ENCODE measurements at places on chromosomes 12 and 14.

GRCh38 chr12:22275843-22276242 lies 58.7 kb downstream of the ST8SIA1 start:
- DNase-seq, result no peak

- DNase-seq, result no peak
These were observed 7.7 kb downstream of the GNPTAB start for GRCh38 chr12:101823039-101823438.

DNA sequence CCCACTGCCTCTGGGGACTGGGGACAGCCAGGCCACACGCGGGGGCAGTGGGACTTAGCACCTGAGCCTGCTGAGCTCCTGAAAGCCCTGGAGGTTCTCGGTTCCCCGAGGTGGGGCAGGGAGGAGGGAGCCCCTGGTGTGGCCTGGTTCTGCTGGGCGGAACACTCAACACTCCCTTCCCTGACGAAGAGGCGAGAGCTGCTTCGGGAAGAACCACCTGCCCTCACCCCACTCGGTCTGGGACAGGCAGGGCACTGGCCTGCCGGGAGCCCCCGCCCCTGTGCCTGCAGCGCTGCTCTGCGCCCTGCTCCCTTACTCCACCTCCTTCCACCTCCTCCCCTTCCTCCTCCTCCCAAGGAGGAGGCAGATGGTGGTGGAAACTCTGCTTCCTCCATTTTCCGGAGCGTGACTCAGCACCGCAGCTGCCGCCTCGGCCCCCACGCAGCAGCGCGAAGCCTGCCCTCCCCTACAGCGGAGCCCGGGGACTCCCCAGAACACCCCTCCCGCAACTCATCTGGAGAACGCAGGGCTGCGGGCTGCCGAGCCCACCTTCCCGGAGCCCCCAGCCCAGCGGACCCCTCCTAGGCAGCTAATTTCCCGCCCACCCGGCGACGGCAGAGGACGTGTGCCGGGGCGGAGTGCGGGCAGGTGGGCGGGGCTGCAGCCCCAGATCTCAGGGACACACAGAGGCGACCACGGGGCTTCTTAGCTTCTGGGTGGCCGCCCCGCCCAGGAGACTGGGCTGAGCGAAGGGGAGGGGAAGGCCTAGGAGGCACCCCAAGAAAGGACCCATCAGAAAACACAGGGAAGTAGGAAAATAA lies 11.7 kb upstream of the INF2 start:
- peak; percentile 53 for DNase-seq

DNA sequence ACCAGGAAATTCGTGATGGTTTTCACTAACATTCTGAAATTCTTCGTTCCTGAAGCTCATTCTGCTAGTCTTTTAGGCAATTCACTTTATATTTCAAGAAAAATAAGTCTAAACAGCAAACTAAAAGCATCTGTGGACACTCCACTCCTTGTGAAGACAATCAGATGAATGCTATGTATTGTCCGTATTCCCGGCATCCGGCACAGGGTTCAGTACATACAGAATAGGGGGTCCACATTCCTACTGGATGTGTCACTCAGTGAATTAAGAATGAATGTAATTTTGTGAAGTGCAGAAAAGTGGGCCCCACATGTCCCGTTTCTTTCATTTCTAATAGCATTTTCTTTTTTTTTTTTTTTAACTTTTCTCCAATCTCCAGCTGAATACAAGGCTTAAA lies 241.3 kb downstream of the GRIN2B start:
- DNase-seq, result no peak

- DNase-seq, result no peak
These were observed 25.6 kb downstream of the ATXN2 start for GRCh38 chr12:111573476-111573875.

DNA sequence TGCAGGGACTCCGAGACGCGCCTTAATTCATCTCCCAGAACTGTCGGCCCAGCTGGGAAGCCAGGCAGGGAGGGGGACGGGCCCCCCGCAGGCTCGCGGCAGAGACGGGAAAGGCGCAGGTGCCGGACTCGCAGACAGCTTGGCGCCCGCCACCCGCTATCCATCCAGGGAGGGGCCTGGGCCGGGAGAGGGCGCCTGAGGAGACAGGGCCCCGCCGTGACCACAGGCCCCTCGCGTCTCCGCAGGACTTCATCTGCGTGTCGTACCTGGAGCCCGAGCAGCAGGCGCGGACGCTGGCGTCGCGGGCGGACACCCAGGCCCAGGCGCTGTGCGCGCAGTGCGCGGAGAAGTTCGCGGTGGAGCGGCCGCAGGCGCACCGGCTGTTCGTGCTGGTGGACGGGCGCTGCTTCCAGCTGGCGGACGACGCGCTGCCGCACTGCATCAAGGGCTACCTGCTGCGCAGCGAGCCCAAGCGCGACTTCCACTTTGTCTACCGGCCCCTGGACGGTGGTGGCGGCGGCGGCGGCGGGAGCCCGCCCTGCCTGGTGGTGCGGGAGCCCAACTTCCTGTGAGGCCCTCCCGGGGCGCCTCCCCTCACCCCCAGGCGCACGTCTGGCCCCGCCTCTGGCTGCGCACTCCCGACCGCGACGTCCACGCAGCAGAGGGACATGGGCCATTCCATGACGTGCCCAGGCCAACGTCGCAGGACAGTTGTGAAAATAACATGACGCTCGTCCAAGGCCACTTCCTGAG lies 60.6 kb downstream of the LGMN start:
- DNase-seq, result no peak

DNA sequence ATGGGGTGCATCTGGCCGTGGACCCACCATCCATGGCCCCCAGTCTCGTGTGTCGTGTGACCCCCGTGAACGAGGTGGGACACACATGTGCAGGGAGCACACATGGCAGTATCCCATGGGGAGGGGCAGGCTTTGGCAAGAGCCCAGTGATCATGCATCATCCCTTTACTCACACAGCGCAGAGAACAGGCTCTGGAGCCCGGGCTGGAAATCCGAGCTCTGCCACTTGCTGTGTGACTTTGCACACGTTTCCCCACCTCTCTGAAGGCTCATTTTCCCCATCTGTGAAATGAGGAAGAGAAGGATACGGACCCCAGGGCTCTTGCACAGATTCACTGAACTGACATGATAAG lies 119.9 kb downstream of the PHETA1 start:
- DNase-seq, result no peak

DNA sequence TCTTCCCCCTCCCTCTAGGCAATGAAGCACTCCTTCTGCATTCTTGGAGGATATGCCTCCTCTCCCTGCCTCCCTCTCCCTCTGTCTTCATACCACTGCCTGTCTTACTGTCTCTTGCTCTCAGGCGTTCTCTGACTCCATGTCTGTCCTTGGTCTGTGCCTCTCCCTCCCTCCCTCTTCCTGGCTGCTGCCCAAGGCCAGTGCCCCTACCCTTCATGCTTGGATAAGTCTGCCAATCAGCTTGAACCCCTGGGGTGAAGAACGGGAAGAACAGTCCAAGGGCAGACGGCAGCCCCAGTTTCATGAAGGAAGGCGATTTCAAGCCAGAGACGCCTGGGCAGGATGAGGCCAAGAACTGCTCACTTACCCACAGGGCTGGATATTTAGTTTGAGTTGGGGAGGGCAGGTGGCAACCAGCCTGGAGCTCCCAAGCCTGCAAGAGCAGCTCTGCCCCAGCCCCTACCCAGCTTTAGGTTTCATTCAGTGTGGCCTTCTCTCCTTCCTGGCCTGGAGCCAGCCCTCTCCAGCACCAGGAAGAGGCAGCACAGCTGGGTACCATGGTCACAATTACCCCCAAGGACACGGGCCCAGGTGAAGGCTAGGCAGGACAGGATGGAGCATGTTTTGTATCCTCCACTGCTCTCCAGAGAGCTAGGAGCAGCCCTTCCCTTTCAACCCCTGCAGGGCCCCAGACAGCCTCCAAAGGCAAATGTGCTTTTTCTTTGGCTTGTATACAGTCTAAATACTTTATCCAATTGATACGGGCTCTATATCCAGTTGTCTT lies 35.8 kb upstream of the LTBP2 start:
- DNase-seq, result no peak

Measured in stimulated activated CD4-positive, alpha-beta T cell treated with anti-CD3 and anti-CD28 coated beads, Interleukin-1b, Interleukin-23, amount 100 ng/mL, for 1 hour (primary cell).